WTC11 (cell line): ENCODE measurements at places on chromosomes 1 and 21.
A peak's percentile ranks its signal among the peaks of the same experiment; 100 is the strongest.

DNA sequence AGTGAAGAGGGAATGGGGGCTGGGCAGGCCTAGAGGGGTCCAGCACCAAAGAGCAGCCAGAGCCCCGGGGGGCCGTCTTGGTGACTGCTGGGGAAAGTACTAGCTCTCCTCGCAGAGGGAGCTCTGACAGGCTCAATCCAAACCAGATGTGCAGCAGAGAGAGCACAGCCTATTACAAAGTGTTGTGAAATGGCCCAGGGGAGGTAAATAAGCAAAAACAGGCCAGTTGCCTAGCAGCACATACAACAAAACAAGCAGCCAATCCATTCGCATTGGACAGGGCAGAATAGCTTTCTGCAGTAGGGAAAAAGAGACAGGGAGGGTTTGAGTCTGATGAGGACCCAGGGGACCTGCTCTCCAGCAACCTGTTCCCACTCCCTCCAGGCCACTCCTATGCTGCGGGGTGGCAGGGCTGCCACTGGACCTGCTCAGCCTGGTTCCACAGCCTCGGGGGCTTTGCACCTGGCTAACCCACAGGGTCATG, 239.6 kb upstream of the FGGY start:
- peak; percentile 40 for DNase-seq

DNA sequence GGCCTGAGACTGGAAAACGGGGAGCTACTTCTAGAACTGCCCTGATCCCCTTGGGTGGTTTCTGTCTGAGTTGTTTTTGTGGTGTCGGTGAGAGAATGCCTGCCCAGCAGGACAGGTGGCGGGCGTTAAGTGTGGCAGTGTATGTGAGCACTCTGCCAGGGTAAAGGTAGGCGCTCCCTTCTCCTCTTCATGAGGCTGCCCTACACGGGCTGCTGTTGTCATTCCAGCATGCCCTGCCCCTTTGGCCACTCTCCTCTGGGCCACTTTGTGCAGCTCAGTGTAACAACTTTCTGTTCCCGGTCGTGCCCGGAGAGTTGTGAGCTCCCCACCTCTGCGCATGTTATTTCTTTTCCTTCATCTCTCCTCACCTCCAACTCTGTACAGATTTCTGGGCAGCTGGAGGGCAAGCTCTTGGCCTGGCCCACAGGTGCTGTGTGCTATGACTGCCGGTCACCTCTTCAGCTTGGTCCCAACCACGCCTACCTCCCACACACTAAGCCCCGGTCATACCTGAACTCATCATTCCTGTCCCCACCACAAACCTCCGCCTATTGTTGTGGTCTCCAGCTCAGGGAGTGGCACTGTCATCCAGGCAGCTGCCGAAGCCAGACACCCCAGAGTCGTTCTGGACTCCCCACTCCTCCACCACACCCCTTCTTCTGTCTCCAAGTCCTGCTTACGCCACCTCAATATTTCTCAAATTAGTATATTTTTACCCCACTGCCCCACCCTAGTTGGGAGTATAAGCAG, 69.0 kb downstream of the GADD45A start:
- DNase-seq: no peak

DNA sequence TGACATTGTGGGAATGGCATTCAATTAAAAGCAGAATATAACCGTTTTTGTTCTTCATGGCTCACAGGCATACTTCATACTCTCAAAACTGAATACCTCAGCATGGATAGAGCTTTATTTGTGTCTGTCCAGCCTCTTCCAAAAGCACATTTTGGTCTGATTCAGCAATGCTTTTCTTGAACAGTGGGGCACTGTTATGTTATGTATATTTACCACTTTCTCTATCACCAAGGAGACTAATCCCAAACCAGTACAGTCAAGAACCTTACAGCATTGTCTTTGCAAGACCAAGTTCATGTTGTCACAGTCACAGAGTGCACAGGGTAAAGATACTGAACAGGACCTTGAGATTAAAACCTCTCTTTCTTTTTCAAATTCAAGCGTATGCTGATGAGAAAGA, 582.8 kb downstream of the PTBP2 start:
- DNase-seq: no peak

DNA sequence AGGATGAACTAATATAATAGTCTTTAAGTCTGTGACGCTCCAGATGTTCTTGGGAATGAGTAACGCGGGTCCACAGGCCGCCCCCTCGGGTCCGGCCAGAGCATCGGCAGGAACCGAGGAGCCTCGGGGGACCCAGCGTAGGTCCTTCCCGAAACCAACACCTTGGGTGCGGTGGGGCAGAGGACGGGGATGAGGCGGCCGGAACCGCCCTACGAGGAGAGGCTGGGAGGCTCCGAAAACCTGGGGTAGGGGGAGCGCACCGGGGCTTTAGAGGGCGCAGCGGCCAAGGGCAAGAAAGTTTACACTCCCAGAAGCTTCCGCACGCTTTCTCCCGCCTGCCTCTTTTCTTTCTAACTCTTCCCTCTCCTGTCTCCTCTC, 7.1 kb downstream of the DMRTA2 start:
- peak; percentile 66 for DNase-seq

DNA sequence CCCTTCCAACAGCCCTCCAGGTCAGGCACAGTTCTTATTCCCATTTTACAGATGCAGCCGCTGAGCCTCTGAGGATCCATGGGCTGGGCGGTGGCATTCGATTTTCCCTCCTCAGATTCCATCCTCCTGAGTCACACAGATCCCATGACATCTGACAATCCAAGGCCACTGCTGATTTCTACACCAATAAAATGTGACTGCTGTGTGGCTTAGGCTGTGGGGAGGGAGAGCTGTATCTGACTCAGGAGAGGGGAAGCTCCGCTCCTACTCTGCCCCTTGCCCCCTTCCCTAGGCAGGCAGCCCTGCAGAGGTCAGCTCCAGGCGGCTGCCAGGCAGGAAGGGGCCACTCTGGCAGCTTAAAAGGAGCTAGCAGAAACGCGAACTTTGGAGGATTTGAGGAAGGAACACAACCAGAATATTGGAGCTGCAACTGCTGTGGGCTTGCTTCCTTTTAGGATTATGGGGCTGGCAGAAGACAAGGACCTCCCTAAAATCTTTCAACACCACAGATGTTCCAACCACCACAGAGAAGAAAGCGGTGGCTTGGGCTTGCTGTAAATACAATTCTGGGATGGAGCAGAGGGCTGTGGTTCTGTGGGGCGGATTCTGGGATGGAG, 50.0 kb downstream of the MRPL37 start:
- no peak for DNase-seq

DNA sequence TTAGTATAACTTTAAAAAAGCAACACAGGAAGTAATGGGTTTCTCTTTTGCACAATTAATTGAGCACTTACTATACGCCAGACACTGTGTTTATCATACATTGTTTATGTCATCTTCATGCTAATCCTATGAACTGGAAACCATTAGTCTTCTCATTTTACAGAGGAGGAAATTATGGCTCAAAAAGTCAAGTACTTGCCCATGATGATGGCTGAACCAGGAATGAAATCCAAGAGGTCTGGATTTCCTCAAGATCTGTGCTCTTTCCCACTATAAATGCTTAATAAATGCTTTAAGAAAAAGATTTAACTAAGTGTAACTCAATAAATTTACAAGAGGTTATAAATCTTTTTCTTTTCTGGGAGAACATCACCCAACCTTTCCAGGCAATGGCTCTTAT, 303.7 kb upstream of the RRP15 start:
- DNase-seq: no peak

GRCh38 chr1:117416546-117417125, 49.4 kb downstream of the MAN1A2 start:
- DNase-seq: no peak

DNA sequence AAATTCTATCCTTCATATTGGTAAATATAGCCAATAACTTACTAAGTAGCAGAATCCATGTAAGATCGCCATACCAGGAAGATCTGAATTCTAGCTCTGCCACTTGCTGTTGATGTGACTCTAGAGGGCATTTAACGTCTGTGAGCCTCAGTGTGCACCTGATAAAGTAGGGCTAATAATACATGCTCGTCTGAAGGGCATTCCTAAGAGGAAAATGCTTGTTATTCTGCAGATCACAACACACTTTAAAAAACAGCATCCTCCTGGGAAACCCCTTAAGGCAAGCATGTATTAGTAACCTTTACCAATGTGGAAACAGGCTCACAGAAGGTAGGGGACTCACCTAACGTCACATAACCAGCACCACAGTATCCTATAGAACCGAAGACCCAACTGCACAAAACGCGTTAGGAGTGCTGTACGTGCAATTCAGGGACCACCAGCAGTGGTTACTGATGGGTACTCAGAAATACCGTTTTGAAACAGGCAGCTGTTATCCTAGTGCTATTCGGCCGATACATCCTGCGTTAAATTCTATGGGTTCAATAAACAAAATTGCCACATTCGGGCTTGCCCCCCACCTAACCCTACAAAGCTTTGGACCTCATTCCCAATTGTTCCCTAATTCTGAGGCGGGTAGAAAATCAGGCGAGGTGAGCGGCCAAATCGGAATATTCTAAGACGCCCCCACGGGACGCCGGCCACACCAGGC, 758 bp downstream of the DEPDC1 start:
- DNase-seq: no peak

GRCh38 chr1:10755970-10756521, 40.4 kb downstream of the CASZ1 start:
- DNase-seq: no peak

DNA sequence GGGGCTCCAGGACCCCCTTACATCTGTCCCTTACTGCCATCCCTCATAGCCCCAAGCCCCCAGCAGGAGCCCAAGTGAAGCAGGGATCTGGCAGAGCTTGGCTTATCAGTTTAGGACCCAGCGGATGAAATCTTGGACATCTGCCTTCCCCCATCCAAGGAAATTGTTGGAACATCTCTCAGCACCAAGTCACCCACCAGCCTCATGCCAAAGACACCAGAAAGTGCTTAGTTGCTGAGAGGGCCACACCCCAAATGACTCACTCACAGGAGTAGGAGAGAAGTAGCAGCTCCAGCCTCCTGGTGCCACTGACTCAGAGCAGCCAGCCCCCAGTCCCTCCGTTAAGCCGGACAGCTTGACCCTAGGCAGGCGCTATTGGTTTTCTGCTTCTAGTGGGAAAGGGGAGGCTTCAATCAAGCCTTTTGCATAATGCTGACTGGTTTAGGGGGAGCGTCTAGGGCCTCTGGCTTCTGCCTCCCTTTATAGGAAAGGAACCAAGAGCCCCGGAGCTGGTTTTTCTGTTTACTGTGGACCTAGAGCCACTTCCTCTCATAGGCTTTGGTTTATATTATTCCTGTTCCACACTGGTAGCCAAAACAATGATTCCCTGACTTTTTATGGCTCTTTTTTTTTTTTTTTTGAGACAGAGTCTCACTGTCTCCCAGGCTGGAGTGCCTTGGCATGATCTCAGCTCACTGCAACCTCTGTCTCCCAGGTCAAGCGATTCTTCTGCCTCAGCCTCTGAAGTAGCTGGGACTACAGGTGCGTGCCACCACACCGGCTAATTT, 114.2 kb upstream of the IPO9 start:
- DNase-seq: no peak
